SJSA1 (cell line): ENCODE measurements at places on chromosomes 2 and 18. TPM values are rescaled to one million over a fixed set of nuclear protein-coding genes. Genes with fewer than 3 reads are reported as not detected.

KIAA2012 gene
- 0.03 TPM in 1 of 2 replicates, not detected in the other for total RNA-seq

UGT1A10 gene
- not detected in 2 replicates for total RNA-seq

GRCh38 chr2:19021721-19022120 is 336.7 kb downstream of the OSR1 start:
- peak overlapping the region; percentile 77 for H3K27ac ChIP-seq
- no peaks in the 10 kb centered on the region; the same call in 1 of the 2 replicates for H3K36me3 ChIP-seq
- no peaks in the 10 kb centered on the region for H3K27me3 ChIP-seq
- H3K4me1 ChIP-seq: peaks cover 27% of the 10 kb centered on the region
- no peak for DNase-seq

ADD2 gene
- not detected in 2 replicates for total RNA-seq

PLEKHH2 gene
- 4.5 and 9.4 TPM in 2 replicates for total RNA-seq

- no peak overlapping the region for H3K4me3 ChIP-seq
- no peaks in the 10 kb centered on the region for H3K36me3 ChIP-seq
- H3K4me1 ChIP-seq: peaks cover 11% of the 10 kb centered on the region
- H3K27ac ChIP-seq: no peak overlapping the region
- H3K27me3 ChIP-seq: no peaks in the 10 kb centered on the region
These were observed 189.8 kb downstream of the SH3BP4 start for GRCh38 chr2:235141411-235142128.

DNA sequence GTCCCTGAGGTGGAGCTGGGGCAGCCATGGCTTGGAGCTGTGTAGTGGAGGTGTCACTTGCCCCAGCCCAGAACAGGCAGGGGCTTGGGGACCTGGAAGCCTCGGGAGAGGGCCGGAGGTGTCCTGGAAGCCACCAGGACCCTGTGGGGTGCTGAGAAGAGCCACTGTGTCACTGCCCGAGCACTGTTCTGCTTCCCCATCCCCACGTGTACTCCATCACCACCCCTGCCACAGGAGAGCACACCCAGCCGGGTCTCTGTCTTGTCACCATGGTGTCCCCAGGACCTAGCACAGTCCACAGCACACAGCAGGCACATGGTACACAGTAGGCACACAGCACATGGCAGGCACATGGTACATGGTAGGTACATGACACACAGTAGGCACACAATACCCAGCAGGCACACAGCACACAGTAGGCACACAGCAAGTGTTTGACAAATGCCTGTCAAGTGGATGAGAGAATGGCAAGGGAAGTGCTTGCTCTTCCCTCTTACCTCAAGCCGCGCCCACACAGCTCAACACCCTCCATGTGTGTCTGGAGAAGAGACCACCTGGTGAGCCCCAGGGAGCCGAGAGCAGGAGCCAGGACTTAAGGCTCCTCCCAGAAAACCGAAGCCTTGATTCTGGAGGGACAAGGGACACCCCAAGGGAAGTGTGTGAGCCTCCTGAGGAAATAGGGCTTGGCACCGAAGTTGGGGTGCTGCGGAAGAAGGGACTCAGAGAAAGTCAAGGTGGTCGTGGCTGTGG is 13.3 kb downstream of the MBP start:
- H3K4me3 ChIP-seq: no peak overlapping the region
- no peaks in the 10 kb centered on the region for H3K4me1 ChIP-seq
- DNase-seq: no peak
- H3K36me3 ChIP-seq: no peaks in the 10 kb centered on the region

DNA sequence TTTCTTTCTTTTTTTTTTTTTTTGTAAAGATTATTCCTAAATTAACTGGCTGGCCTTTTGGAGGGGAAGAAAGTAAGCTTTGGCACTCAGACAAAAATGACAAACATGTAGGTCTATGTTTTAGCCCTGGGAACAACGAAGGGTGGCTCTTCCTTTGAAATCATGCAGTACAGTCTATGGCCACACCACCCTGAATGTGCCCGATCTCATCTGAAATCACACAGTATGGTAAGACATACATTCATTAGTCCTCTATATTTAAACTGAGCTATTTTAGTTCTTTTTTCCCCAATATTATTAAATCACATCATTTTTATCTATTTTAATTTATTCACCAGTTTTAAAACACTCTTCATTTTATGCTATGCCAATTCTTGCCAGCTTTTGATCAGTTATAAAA is 48.2 kb downstream of the PLA2R1 start:
- no peak overlapping the region for H3K4me3 ChIP-seq
- H3K27ac ChIP-seq: no peak overlapping the region
- no peaks in the 10 kb centered on the region for H3K27me3 ChIP-seq
- no peaks in the 10 kb centered on the region for H3K4me1 ChIP-seq
- no peaks in the 10 kb centered on the region for H3K36me3 ChIP-seq

GRCh38 chr2:229712136-229712535 is 2.2 kb downstream of the DNER start:
- no peak for DNase-seq
- peaks cover 61% of the 10 kb centered on the region for H3K27me3 ChIP-seq
- no peak overlapping the region for H3K27ac ChIP-seq
- peaks cover 16% of the 10 kb centered on the region for H3K4me1 ChIP-seq

DNA sequence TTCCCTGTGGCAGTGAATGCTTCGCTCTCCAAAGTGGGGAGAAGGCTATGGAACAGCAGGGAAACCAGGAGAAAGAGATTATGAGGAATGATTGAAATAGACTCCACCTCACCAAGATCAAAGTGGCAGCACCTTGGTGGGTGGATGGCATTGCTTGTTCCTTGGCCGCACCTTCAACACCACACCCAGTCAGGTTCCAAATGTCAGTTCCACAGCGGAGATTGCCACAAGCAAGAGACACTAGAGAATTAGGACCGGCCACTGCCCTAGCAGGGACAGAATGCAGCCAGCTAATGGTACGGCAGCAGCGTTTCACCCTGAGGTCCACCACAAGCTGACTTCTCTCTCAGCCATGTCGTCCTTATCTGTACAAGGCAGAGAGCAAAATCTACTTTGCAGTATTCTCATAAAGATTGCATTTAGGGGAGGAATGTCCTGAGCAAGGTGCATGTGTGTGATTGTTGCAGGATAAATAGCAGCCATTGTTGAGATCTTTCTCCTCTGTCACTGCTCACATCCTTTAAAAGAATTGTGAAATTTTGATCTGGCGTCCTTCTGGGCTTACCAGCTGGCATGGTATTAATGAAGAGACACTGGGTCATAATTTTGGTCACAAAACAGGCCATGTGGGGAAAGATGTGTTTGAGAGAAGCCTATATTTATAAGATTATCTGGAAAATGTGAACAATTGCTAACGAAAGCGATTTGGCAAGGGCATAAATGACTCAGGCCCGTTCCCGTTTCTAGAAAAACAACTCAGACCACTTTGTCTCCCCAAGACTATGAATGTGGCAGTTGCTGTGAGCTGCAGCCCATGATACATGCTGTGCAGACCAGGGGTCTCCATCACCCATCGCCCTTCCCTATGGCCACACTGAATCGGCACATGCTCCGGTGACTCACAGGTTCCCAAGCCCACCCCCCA is 228.6 kb upstream of the ID2 start:
- H3K27ac ChIP-seq: no peak overlapping the region
- DNase-seq: no peak
- H3K4me3 ChIP-seq: no peak overlapping the region
- H3K4me1 ChIP-seq: no peaks in the 10 kb centered on the region; the same call in 1 of the 2 replicates

ADRA2B gene
- total RNA-seq: not detected in 2 replicates

AQP4 gene
- total RNA-seq: not detected in 2 replicates
